Stimulated activated CD4-positive, alpha-beta T cell treated with anti-CD3 and anti-CD28 coated beads, Interleukin-2, amount 100 ng/mL, for 24 hours (primary cell): ENCODE measurements at places on chromosomes 1 and 21.

- no peak for DNase-seq
Measured at GRCh38 chr1:17109892-17110554, 9.2 kb downstream of the PADI2 start.

- DNase-seq = no peak
Measured at GRCh38 chr1:44884746-44885145, 41.7 kb upstream of the PTCH2 start.

DNA sequence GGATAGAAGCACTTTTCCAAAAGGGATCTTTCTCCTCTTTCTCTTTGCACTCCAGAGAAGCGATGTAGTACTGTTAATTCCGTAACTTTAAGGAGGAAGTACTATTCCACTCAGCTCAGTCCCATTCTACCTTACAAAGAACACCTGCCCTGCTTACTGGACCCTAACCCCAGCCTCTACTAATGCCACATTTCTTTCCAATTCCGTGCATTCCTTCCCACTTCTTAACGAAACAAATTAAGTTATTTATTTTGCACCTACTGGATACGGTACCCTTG lies 511 bp downstream of the NDC1 start:
- no peak for DNase-seq

- no peak for DNase-seq
Measured at GRCh38 chr1:41456847-41457540, 27.5 kb downstream of the EDN2 start.
